ENCODE measurements at places on chromosomes 13 and 19.

DNA sequence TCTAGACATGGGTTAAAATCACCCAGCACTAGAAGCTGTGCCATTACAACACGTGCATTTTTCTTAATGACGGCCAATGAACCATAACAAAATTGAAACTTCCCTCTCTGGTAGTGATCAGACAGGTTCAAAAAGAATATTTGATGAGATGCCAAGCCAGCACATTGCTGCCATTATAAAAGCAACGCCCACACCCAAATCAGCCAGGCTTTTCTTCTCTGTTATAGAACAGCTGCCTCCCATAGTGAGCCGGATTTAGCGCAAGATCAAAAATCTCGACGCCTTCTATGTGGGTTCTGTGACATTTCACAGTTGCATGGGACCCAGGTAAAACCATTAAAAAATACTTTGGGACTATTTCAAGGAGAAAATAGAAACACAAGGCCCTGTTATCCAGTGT lies 1158.0 kb downstream of the EFNB2 start:
- DNase-seq, result no peak

GRCh38 chr19:14772467-14772866 lies 5.9 kb downstream of the ADGRE2 start:
- DNase-seq, result no peak

DNA sequence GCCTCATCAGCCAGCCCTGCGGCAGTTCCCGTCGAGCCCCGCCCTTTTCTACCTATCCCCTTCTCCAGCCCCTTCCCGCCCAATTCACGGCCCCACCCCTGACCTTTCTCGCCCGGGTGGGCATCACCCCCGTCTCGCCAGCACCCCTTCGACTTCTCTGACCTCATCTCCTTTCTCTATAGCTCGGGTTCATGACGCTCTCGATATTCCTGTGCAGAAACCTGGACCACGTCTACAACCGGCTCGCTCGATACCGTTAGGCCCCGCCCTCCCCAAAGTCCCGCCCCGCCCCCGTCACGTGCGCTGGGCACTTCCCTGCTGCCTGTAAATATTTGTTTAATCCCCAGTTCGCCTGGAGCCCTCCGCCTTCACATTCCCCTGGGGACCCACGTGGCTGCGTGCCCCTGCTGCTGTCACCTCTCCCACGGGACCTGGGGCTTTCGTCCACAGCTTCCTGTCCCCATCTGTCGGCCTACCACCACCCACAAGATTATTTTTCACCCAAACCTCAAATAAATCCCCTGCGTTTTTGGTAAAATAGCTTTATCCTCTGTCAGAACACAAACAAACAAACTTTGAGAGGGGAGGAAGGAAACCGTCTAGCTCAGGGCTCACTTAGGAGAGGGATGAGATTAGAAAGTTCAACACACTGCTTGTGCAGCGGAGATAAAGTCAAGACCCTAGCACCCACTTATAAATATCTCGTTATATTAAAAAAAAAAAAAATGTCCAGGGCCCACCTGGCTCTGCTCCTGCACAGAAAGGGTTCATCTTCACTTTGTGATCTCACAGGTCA lies 5.1 kb downstream of the CD37 start:
- peak; percentile 0 for DNase-seq

- no peak for DNase-seq
These were observed 23.5 kb downstream of the CARM1 start for GRCh38 chr19:10894911-10895213.

- DNase-seq, result no peak
These were observed 130.5 kb upstream of the RNF113B start for GRCh38 chr13:98307463-98308085.

- DNase-seq, result no peak
These were observed 55.0 kb downstream of the GPR12 start for GRCh38 chr13:26705536-26705935.

GRCh38 chr13:98484289-98485219 lies 92.4 kb downstream of the STK24 start:
- DNase-seq, result peak; percentile 73

DNA sequence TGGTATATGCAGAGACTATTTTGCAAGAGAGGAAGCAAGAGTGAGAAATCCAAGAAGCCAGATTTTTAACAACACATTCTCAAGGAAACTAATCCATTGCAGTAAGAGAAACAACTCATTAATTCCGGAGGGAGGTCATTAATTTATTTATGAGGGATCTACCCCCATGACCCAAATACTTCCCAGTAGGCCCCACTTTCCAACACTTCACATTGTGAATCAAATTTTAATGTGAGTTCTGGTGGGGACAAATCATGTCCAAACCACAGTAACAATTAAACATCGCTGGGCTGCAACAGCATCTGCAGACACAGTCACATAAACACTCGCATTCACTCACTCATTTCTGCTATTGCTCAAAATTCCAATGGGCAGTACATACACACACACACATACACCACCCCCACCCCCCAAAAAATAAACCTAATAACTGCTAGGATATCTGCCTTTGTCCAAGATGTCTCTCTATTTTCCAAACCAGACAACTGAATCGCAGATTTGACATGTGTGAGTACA lies 1483.7 kb downstream of the PCDH9 start:
- no peak for DNase-seq

DNA sequence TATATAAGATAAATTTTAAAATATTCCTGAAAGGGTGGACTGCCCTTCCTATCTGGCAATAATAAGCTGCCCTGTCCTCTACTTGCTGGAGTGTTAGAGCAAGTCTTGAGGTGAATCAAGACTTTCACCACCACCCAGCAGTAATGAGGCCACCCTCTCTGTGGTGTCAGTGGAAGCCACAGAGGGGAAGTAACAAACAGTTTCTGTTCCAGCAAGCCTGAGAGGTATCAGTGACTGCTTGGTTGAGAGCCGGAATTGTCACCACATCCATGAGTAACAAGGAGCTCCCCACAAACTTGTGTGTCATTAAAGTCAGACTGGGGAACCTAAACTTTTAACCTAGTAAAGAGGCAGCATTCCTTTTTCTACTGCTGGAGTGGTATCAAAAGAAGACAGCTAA lies 532.7 kb upstream of the SPRY2 start:
- no peak for DNase-seq

DNA sequence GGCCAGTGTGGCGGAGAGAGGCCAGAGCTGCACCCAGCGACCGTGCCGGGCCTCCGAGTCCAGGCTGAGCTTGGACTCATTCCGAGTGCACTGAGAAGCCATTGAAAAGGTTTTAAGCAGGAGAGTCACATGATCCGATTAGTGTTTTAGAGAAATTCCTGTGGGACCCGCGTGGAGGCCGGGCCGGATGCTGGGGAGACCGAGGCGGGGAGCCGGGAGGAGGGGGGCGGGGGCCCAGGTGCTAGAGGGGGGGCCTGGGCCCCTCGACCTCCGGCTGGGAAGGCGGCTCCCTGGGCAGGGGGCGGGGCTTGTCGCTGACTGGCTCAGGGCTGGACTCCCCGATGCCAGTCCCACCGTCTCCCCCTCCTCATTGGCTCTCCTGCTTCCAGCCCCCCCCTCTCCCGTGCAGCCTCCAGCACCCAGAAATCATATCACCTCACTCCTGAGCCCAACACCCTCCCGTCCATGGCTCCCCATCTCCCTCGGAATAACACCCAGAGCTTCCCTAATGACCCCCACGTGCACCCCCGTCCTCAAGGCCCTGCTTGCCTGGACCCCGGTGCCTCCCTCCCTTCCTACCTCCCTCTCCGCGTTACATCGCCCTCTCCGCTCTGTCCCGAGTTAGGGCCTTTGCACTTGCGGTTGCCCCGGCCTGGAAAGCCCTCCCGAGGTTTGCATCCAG lies 5.2 kb upstream of the ZNF579 start:
- DNase-seq, result no peak

- no peak for DNase-seq
These were observed 75.5 kb downstream of the TNFSF13B start for GRCh38 chr13:108345016-108345415.

DNA sequence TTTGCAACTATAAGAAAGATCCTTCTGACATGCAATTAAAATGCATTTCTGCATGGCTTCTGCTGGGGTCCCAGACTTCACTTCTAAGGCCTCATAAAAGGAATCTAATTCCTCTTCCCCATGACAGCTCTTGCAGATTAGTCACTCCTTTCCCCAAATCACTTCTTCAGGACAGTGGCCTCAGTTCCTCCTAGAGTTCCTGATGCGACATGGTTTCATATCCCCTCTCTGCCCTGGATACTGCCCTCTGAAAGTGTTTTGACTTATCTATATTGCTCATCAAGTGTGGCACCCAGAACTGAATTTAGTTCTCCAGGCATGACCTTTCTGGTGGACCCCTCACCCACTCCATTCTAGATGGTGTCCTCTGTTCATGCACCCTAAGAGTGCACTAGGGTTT lies 238.1 kb downstream of the FOXO1 start:
- no peak for DNase-seq

DNA sequence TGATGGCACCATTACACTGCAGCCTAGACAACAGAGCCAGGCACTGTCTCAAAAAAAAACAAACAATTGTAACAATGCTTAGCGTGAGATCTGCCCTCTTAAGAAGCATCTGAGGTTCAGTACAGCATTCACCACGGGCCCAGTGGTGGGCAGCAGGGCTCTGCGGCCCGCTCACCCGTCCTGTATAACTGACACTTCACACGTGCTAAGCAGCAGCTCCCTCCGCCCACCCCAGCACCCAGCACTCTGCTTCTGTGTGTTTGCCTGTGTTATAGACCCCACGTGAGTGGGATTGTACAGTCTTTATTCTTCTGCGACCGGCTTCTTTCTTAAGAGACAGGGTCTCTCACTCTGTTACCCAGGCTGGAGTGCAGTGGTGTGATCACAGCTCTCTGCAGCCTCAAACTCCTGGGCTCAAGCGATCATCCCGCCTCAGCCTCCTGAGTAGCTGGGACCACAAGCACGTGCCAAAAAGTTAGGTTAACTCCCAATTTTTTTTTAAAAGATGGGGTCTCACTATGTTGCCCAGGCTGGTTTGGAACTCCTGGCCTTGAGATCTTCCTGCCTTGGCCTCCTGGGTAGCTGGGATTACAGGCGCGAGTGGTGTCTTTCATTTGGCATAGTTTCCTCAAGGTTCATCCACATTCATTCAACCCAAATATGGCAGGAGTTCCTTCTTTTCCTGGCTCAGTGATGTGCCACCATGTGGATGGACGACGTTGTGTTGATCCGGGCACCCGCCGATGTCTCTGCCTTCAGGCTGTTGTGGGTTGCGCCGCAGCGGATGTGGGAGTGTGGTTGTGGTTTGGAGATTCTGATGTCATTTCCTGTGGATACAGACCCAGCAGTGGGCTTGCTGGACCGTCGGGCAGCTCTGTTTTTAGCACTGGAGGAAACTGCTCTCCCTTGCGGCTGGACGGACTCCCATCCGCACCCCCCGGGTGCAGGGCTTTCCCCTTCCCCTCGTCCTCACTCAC lies 170.0 kb downstream of the KDM4B start:
- no peak for DNase-seq

GRCh38 chr13:83881917-83882605 lies at the start of gene SLITRK1:
Gene SLITRK1 (minus strand): TSS chr13:83882474. CDS start chr13:83881507, 967 bp downstream.
- DNase-seq, result peak; percentile 28

- no peak for DNase-seq
These were observed 36.3 kb downstream of the ELF1 start for GRCh38 chr13:40982772-40983171.

- no peak for DNase-seq
These were observed 444 bp upstream of the NCCRP1 start for GRCh38 chr19:39196320-39196719.

GRCh38 chr13:113748101-113748861 lies 10.7 kb upstream of the TMEM255B start:
- DNase-seq, result no peak

DNA sequence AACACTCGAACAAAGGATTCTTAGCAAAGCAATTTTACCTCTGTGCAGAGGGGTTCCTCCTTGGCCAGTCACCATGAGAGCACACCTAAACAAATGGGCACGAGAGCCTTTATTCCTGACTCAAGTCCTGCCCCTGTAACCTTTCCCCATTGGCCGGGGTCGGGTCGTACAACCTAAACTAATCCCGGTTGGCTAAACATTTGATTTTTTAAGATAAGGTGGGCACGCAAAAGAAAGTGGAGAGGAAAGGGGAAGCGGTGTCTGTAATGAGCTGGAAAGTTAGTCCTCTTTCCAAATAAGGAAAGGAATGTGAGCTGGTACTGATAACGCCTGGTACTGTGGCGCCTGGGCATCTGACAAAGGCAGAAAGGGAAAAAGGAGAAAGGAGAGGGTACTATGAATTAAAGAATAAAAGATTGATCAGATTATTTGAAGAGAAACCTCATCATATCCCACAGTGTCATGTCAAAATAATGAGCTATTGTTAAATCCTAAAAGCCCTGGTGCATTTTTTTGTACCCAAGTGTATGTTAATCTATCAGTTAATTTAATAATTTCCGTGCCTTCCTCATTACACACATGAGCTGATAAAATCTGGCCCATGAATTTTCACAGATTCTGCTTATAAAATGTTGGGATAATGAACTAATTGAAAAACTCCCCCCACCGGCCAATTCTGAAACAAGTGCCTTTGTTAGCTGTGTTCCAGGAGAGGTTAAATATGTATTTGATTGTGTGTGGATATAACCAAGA lies 335.7 kb downstream of the RFC3 start:
- no peak for DNase-seq

- no peak for DNase-seq
These were observed 124.7 kb downstream of the RGCC start for GRCh38 chr13:41582027-41582463.

DNA sequence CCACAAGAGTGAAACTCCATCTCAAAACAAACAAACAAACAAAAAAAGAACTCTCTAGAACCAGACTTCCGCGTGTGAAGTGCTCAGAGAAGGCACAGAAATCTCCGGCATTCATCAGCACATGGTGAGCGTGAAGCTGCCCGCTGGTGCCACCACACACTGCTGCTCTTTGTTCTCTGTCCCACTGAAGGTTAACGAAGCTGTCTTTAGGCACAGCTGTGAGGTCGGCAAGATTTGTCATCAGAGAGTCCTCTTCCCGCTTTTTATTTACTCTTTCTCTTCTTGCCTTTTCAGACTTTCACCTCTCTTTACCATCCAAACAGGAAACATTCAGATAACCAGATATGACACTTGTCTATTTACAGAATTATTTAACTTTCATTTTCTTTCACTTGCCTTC lies 115.2 kb upstream of the ARGLU1 start:
- no peak for DNase-seq

DNA sequence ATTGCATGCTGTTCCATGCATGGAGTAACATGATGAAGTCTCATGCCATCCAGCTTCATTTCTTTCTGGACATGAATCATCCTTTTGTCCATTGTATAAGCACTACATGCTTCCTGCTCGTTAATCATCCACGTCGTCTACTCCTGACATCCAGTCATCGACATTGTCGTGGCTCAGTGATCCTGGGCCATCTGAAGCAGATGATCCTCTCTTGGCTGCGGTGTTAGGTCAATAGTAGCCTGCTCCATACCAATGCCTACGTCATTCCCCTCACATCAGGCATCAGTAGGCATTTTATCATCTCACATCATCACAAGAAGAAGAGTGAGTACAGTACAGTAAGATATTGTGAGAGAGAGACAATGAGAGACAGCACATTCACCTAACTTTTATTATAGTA lies 7.9 kb upstream of the MYO16 start:
- no peak for DNase-seq
